Mucosa of descending colon (tissue), 3 donors: ENCODE measurements at places on chromosomes 5 and 9. TPM values are rescaled to one million over a fixed set of nuclear protein-coding genes. Genes with fewer than 3 reads are reported as not detected.

The FOXE1 gene
- not detected for total RNA-seq

The ARHGEF39 gene
- total RNA-seq: 2.6 TPM

DNA sequence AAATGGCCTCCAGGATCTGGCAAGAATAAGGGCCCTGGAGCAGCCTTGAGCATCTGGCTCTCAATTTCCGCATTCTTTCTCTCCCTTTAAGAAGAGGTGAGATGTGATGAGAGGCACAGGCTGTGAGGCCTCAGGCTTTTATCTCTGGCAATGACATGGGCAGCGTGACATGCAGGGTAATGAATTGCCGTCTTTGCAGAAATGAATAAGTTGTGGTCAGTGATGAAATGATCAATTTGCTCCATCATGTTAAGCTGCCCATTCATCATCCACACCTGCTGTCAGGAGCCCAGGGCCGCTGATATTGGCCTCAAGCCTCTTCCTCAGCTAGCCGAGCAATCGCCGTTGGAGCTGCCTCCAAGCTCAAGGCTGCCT lies 265.3 kb downstream of the TRIM32 start:
- DNase-seq: no peak

GRCh38 chr9:6870650-6871477 lies 113.1 kb downstream of the KDM4C start:
- DNase-seq: no peak

DNA sequence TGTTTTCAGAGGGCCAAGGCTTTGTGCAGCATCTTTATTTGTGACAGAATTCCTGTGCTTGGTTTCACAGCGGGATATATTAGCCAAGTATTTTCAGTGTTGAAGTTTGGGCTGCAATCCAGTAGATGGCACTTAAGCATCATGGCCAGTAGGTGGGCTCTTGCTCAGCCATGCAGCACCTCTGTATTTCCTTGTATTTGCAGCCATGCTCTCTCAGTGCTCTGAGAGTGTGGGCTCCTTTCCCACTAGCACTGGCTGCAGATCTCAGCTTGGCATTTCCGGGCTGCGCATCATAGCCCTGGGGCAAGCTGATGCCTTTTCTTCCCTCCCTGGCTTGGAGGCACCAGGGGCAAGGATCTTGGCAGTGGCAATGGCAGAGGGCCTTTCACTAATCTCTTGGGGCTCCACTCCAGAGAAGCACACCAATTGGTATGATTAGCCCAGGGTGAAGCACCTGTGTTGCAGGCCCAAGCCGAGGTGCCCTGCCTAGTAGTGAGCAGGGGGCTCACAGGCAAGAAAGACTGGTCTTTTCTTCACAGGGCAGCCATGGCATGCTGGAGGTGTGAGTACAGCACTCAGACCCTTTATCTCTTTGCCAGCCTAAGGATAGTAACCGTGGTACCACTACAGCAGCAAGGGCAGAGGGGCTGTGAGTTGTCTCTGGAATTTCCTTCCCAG lies 48.3 kb downstream of the SLCO6A1 start:
- no peak for DNase-seq
